Jurkat, Clone E6-1 (cell line): ENCODE measurements at places on chromosomes 16 and 17.

- no peak for DNase-seq
Measured at GRCh38 chr17:72122010-72122764, 1.4 kb downstream of the SOX9 start.

DNA sequence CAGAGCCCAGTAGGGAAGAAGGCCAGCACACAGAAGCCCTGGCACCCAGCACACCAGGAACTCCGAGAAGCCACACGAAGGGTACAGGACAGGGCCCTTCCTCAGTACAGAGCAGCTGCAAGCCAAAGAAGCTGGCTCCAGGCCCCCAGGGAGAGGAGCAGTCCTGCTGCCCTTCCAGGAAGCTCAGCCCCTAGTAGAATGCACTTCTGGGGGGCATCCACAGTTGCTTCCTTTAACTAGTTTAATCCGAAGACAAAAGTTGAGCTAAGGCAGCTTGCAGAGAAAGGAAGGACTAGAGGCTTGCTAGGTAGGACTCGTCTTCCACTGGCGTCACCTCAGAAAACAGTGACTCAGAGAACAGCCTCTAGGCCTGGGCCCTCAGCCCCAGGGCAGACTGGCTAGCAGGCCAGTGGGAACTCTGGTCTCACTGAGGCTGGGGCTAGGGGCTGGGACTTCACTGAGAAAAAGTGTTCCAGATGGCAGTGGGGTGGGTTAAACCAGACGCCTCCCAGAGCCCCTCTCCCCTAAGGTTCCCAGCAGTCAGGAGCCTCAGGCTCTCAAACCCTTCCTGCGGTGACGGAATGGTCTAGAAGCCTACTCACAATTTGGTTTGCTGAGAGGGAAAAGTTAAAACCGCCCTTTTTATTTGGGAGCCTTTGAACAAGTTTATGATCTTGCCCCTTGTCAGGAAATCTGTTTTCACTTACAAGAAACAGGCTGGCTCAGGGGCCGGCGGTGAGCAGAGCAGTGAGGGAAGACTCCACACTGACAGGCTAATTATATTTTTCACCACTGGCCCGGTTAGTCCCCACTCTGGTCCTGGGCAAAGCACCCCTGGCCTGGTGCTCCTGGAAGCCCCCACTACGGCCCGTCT, 41.4 kb downstream of the ACTG1 start:
- DNase-seq, result no peak

GRCh38 chr16:49545741-49546448, 172.3 kb downstream of the C16orf78 start:
- DNase-seq, result no peak

- DNase-seq, result no peak
Measured at GRCh38 chr16:59432896-59433295, 698.8 kb upstream of the GOT2 start.

DNA sequence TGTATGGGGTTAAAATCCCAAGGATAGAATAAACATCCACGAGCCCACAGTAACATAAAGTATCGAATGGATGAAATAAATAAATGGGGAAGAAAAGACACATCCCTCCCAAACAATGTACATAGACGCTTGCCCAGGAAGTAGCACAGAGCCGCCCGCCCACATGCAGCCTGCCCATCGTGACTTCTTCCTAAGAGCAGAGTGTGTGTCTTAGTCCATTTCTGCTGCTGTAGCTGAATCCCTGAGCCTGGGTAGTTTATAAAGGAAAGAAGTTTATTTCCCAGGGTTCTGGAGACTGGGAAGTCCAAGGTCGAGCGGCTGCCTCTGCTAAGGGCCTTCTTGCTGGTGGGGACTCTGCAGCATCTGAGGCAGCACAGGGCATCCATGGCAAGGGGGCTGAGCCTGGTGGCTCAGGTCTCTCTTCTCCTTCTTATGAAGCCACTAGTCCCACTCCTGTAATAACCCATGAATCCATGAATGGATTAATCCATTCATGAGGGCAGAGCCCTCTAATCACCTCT, 39.4 kb upstream of the ZNF469 start:
- DNase-seq, result no peak

- peak; percentile 64 for DNase-seq
Measured at GRCh38 chr17:39939588-39940419, 12.3 kb downstream of the LRRC3C start.

DNA sequence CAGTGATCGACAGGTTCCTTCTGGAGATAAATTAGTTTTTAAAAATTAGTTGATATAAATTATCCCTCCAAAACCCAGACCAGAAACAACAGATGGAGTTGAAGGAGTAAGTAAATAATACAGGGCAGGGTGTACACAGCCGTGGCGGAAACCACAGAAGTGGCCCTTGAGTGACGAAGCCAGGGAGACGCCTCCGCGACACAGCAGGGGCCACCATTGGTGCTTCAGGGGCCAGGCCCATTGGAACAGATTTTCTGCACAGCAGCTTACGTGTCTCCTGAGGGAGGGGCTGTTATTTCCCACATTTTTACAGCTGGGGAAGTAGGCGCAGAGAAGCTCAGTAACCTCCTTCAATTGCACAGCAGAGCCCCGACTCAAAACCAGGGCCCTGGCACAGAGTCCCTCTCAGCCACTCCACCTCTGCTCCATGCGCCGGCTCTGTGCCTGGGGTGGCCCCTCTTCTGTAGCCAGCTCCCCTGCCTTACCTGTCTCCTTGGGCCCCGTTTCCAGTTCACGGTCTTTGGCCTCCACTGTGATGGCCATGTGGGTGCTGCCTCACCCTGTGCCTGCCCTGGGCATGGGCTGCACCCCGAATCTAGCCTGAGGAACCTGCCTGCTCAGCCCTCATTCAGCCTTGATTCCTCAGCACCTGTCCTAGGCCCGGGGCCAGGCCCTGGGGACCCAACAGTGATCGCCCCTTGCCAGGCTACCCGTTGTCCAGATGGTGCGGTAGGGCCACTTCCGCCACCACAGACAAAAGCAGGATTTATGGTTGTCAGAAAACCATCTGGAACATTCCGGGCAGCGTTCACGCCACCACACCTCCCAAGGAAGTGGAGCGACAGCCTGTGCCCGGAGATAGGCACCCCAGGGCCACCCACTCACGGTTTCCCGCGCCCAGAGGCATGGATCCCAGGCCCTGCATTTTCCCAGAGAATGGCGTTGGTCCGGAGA, 128.5 kb upstream of the GSE1 start:
- DNase-seq, result no peak

DNA sequence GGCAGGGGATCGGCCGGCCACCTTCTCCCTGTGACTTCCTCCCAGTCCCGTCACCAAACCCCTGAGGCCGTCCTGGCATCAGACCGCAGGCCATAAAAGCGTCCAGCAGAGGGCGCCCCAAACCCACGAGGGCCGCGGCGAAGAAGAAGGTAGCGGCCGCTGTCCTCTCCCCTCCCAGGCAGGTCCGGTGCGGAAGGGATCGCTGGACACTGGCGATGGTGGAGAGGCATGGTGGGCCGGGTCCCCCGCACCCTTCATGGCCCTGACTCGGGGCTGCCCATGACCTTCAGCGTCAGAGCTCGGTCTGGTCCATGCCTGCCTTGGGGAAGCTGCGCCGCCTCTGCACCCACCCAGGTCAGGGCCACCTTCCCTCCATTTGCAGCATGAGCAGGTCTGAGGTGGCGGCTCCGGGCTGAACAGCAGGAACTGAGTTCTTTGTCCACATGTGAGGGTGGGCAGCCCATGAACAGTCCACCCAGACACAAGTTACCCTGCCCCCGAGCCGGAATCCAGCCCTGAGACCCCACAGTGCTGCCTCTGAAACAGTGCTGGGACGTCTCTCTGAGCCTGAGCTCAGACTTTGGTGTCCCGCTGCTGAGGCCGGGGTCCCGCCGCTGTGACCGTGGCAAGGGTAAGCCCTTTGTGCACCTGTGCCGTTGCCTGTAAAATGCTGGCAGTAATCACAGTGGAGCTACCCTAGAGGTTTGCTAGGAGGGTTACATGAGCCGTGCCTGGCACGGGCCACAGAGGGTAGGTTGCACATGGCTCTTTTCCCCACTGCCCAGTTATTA, 40.8 kb upstream of the CMIP start:
- peak; percentile 43 for DNase-seq

DNA sequence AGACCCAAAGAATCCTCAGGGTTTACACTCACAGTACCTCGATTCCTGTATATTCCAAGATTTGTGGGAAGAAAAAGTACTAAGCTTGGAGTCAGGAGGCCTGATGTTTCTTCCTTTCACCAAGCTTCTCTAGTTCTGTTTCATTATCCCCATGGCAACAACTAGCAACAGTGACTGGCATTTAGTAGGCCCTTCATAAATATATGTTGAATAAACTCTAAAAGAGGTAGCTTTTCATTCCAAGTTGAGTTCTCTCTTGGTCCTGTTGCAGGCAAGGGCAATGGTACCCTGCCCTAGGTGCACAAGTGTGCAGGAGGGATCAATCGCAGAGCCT, 527 bp upstream of the UBE2Z start:
- DNase-seq, result peak; percentile 24

DNA sequence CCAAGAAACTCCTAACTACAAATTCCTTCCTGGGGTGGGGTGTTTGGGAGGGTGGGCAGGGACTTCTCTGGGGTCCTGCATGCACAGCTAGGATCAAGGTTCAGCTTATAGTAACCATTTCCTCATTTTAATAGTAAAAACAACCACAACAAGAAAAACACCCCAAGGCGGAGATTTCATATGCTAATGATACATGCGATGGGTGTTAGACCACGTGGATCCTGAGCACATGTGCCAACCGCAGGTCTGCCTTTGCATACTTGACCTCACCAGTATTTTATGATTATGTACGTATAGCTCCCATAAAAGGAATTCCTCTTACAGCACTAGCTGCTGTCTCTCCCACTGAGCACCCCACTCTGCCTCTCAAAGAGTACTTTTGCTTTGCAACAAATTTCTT, 1.9 kb downstream of the KRTAP4-11 start:
- DNase-seq, result no peak

GRCh38 chr16:4800290-4801041, 2.0 kb downstream of the ROGDI start:
- DNase-seq, result no peak

DNA sequence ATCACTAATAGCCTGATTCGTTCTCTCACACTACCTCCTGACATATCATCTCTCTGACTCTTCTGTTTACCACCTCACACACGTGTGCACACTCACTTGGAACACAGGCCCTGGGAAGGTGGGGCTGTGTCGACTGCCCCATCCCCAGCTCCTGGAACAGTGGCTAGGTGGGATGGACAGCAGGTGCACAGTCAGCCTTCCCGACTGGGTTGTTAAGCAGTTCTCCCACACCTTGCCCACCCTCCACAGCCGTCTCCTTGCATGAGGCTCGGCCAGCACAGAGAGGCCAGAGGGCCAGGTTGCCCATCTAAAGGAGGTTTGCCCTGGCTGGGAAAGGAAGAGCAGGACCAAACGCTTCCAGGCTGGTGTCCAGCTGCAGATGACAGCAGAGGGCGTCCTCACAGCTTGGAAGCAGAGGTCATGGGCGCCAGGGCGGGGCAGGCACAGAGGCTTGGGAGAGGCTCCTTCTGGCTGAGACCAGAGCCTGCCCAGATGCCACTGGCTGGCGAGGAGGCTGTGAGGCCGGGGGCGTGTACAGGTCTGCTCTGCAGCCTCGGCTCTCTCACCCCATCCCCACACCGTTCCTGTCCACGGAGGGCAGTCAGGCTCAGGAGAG, 92.8 kb downstream of the AMFR start:
- no peak for DNase-seq

DNA sequence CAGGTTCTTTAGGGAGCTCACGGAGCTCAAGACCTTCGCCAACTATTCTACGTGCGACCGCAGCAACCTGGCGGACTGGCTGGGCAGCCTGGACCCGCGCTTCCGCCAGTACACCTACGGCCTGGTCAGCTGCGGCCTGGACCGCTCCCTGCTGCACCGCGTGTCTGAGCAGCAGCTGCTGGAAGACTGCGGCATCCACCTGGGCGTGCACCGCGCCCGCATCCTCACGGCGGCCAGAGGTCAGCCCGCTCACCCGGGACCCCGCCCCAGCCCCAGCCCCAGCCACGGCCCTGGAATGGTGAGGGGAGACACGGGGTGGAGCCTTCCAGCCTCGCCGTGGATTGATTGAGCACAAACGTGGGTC, 13.5 kb downstream of the SARM1 start:
- DNase-seq, result no peak

DNA sequence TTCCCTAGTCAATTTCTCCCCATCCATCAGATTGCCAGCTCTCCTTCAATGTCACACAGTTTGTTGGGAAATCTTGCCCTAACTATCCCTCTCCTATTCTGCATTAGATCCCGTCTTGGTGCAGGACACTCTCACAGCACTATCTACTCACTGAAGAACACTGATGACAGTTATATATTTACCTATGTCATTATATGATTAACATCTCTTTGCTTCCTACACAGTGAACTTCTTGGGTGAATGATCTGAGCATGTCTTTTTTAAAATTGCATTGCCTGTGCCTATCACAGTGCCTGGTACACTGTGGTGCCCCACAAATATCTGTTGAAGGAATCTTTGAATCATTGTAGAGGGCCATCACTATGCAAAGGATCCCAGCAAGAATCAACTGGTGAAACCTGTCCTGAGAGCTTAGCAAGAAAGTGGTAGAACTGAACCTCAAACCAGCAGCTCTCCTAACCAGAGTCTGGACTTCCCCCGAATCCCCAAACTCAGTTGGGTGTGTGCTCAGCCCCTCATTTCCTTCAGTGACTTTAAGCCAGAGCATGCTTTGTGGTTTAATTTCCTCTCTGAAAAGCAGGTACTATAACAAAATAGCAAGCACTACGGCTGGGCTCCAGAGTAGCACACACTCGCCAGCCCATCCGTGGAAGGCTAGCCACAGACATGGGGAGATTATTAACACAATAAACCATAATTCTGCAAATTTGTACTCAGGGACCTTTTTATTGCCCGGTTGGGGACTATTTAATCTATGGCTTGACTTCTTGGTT, 680.7 kb upstream of the SALL1 start:
- DNase-seq, result no peak

DNA sequence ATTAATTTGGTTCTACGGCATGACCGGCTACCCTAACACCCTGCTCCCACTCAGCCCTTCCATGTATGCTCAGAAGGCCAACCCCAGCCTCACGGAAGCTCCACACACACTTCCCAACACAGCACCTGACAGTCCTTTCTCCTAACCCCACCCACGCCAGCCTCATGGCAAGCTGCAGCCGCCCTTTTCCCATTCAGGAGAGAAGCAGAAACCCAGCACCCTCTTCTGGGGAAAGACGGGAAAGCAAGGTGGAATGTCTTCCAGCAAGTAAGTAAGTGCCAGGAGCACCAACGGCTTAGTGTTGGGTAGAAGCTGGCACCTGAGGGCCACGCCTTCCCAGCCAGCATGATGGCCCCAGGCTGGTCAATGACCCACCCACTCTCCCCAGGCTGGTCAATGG, 32.1 kb downstream of the ABR start:
- DNase-seq, result no peak

- DNase-seq, result no peak
Measured at GRCh38 chr17:227946-228615, 46.6 kb upstream of the DOC2B start.

DNA sequence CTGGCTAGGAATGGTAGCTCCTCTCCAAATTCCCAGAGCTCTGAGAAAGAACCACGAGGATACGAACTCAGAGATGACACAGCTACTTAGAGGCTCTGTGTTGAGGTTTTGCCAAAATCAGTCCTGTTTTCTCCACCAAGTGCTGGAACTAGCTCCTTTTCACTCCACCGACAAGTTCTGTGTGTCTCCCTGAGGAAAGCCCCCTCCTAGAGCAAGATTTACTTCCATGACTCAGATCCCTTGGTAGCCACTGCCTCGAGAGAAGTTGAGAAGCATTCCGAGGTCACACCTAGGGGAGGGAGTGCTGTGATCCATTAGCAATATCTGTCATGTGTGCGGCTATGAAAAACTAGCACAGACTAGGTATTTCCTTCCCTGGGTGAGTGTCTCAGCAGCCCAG, 30.6 kb downstream of the IL21R start:
- no peak for DNase-seq

GRCh38 chr17:76481071-76481655, 13.8 kb downstream of the AANAT start:
- no peak for DNase-seq

GRCh38 chr17:43911904-43912303, 4.6 kb upstream of the MPP2 start:
- DNase-seq, result no peak
